ENCODE measurements at places on chromosomes 13 and 19.

- DNase-seq, result no peak
Observed at GRCh38 chr19:39446365-39447084, 1.1 kb downstream of the SUPT5H start.

DNA sequence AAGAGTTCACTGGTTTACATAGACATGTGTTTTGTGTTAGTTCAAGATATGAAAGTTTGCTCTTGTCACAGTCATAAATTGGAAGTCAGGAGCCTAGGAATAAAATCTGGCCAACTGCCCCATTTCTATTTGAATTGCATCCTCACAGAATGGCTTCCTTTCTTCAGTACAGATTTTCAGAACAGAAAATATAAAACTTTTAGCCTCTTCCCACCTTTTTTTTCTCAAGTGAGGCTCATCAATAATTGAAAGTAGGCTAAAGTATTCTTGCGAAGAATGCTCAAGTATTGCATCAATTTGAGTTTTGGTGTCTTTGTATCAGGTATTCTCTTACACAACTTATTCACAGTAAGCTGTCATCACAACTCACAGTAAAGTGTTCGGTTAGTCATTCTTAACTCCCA, 802.7 kb downstream of the PCDH9 start:
- no peak for DNase-seq

DNA sequence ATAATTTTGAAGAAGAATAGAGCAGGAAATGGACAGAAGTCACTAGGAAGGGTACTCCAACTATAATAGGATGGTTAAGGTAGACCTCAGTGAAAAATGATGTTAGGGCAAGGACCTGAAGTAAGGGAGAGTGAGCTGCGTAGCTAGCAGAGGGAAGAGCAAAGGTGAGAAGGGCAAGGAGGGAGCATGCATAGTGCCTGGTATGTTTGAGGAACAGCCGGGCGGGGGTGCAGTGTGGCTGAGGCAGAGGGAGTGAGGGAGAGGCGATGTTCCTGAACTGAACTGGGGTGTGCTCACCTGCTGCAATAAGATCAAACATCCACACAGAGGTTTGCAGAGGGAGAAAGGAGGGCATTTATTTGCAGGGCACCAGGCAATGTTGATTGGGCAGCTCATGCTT, 110.4 kb downstream of the DNAJC15 start:
- DNase-seq, result no peak

DNA sequence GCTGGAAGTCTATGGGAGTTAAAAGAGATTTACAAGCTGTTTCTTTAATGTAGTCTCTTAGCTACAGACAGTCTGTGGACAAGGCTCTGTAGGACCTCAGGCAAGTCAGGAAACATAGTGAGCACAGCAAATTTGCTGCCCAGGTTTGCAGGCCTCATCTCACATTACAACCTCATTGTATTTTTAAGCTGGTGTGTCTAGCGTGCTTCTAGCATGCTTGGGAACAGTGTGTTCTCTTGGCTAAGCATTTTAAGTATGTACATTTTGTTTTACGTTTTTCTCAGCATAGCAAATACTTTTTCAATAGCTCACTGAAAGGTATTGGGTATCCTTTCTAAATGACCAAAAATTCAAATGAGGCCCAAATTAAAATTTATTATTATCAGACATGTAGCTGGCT, 113.2 kb downstream of the STARD13 start:
- no peak for DNase-seq

GRCh38 chr13:31890946-31891345, 140.6 kb upstream of the FRY start:
- DNase-seq, result no peak

GRCh38 chr13:99361197-99361596, 54.0 kb upstream of the GPR183 start:
- DNase-seq, result no peak

GRCh38 chr13:31850041-31850555, 110.8 kb downstream of the RXFP2 start:
- DNase-seq, result no peak

GRCh38 chr19:55005684-55006488, 32.2 kb downstream of the GP6 start:
- DNase-seq, result no peak

DNA sequence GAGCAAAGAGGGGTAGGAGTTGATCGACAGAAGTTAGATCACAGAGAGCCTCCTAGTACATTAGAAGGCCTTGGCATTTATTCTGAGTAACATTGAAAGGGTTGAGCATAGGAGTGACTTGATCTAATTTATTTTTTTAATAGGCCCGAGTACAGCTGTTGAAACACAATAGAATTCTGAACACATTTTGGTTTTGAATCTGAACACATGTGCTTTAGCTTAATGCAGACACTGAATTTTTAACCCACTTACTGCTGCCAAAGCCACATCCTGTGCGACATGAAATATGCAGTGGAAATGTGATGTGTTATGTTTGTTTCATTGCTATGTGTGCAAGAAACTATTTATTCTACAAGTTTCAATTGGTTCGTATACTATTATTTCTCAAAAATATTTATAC, 1505.9 kb downstream of the PCDH9 start:
- DNase-seq, result no peak

GRCh38 chr19:13681509-13681908, 82.8 kb upstream of the MRI1 start:
- DNase-seq, result no peak

DNA sequence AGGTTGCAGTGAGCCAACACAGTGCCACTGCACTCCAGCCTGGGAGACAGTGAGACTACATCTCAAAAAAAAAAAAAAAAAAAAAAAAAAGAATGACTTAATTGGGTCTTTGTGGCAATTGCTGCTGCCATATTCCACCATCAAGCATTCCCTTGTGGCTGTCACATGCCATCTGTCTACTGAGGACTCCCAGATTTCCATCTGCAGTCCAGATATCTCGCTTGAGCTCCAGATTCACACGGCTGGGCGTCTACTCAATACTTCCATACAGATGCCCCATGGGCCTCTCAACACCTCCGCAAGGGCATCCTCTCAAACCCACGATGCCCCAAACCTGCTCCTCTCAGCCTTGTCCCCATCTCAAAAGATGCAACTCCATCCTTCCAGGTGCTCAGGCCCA, 12.9 kb downstream of the TMEM143 start:
- no peak for DNase-seq

DNA sequence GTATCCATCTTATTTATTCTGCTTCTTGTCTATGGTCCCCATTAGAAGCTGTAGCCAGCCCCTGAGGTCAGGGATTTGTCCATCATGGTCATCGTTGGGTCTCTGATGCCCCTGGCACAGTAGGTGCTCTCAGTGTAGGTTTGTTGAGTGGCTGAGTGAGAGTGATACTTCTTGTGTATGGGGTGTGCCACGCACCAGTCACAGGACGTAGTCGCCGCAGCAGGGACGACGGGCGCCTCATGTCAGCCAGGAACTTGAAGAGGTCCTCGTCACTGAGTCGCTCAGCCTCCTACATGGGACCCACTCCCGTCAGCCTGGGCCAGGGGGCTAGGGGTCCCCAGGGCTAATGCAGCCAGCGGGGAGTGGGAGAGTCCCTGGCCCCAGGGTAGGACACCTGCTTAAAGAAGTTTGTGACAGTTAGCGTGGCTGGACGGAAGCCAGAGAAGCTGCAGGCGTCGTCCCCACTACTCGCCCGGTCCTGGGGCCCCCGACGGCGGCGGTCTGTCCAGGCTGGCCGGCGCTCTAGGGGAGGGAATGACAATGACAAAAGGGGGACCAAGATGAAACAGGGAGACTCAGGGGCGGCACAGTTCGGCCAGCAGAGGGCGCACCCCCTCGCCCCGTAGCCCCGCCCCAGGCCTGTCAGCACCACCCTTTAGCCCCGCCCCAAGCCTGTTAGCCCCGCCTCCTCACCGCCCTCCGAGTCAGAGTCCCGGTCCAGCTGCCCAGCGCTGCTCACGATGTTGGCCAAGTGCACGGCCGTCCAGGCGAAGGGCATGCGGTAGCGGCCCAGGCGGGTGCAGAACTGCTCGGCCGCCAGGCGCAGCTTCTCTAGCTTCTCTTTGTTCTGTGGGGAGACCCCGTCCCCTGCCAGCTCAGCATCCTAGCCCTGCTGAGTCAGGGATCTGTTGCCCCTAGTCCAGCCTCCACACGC, 3.7 kb downstream of the ANGPTL8 start:
- no peak for DNase-seq

GRCh38 chr13:102002287-102002686, 399.6 kb downstream of the FGF14 start:
- DNase-seq, result no peak

Measured in vagina (tissue), 2 donors.